Bone marrow (tissue), 2 donors: ENCODE measurements at places on chromosomes 11 and 22.
A peak's percentile ranks its signal among the peaks of the same experiment; 100 is the strongest.

DNA sequence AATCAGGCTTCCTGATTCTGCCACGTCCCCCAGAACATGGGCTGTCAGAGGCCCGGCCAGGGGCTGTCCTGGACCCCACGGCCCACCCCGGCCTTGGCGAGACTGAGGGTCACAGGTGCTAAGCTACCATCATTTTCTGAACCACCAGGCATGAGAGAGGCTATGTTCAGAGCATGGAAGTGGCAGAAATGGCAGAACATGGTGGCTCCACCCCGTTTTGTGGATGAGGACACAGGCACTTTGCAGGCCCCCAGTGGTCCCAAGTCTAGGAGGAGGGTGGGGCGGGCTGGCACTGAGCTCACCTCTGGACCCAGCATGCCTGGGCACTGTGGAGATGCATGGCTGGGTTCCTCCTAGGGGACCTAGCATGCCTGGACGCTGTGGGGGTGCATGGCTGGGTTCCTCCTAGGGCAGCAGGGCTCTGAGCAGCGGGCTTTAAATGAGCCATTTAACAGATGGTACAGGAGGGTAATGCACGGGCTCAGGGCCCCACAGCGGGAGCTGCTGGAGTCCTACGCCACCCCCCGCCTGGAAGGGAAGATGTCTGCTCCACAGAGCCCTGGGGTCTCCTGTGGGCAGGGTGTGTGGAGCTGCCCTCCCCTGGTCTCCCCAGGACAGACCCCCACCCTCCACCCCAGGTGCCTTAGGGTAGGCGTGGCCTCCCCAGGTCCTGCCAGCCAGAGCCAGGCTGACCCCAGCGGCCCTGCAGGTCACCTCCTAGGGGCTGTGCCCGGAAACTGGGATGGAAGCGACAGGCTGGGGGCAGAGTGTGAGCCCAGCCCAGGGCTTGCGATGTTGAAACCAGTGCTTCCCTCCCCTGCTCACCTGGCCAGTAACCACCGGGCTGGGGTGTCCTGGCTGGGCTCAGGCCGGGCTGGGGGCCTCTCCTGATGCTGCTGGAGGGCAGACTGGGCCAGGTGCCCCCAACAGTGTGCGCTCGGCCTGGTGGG is 6.1 kb upstream of the MUC5AC start:
- DNase-seq: no peak

GRCh38 chr11:11022125-11022730 is 164.4 kb upstream of the ZBED5 start:
- DNase-seq: peak; percentile 15

DNA sequence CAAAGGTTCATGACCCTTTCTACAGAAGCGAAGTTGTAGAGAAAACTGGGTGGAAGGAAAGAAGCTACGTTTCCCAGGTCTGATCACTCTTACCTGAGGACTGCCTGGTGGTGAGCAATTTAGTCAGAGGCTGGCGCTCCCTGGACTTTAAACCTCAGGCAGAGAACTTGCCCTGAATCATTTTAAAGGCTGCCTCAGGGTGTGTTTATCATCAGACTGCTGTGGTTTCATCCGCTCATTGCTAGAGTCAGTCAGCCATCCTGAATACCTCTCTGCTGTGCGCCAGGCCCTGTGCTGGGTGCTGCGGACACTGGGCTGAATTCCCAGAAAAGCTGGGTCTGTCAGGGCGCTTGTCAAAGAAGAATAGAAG is 2.7 kb downstream of the DTX4 start:
- no peak for DNase-seq

DNA sequence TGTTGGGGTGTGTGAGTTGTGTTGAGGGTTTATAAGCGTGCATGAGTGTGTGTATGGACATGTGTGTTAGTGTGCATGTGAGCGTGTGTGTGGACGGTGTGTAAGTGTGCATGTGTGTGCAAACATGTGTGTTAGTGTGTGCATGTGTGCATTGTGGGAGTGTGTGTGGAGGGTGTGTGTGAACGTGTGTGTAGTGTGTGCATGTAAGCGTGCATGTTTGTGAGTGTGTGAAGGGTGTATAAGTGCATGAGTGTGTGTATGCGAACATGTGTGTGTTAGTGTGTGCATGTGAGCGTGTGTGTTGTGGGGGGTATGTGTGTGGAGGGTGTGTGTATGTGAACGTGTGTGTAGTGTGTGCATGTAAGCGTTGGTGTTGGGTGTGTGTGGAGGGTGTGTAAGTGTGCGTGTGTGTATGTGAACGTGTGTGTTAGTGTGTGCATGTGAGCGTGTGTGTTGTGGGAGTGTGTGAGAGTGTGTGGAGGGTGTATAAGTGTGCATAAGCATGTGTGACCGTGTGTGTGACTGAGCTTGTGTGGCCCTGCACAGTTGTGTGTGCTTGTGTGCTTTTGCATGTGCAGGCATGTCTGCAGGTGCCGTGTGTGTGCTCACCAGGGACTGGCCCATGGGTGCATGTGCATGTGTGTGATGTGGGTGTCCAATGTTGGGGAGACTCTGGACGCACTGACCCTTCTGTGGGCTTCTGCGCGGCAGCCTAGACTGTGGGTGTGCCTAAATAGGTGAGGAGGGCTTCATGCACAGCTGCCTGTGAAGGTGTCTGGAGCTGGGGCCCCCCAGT is 866.2 kb downstream of the TBC1D22A start:
- DNase-seq: no peak

DNA sequence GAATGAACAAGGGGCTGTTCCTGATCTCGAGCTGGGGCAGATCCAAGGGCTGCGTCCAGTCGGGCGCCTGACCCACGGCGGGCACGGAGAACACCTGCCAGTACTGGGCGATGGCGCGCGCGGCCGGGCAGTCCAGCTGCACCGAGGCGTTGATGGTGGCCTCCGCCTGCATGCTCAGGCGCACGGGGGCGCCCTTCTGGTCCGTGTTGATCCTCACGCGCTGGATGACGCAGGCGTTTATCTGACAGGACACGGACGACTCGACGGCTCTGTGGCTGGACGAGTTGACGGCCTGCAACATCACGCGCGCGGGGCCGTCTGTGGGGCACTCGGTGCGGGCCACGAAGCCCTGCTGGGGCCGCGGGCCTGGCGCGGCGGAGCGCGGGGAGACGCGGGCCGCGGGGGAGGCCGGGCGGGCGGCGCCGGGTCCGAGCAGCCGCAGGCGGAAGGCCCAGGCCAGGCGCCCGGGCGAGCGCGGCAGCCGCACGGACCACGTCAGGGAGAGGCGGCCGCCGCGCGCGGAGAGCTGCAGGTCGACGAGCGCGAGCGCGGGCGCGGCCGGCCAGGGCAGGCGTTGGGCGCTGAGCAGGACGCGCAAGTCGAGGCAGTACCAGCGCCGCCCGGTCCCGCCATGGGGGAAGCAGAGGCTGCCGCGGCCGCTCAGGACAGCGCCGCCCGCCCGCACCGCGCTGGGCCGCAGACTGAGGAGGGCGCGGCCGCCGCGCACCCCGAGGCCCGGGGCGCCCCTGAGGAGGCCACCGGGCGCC is 511 bp downstream of the PKDREJ start:
- no peak for DNase-seq

GRCh38 chr11:67268081-67268961 is 2.0 kb downstream of the GRK2 start:
- DNase-seq: peak; percentile 95

DNA sequence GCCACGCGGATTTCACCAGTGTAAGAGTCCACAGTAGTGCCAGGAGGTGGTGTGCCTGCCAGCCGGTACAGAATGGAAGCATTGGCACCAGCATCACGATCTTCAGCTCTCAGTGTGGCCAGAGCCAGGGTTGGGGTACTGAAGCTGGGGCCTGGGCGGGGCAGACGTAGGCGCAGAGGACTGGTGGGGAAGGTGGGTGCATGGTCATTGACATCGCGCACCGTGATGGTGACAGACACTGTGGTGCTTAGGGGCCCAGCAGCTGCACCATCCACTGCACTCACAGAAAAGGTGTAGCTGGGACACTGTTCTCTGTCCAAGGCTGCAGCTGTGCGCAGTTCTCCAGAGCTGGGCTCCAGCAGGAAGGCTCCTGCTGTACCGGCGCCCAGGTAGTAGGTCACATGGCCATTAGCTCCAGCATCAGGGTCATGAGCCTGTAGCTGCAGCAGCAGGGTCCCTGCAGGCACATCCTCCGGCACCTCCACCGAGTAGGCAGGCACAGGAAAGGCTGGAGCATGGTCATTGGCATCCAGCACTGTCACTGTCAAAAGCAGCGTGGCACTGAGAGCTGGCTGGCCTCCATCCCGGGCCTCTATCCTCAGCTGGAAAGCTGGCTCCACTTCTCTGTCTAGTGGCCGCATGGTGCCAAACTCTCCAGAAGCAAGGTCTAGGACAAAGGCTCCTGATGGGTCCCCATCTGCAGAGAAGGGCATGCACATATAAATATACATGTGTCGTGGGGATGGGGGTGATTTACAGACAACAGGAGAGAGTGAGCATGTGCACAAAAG is 7.9 kb upstream of the TPP1 start:
- DNase-seq: no peak

DNA sequence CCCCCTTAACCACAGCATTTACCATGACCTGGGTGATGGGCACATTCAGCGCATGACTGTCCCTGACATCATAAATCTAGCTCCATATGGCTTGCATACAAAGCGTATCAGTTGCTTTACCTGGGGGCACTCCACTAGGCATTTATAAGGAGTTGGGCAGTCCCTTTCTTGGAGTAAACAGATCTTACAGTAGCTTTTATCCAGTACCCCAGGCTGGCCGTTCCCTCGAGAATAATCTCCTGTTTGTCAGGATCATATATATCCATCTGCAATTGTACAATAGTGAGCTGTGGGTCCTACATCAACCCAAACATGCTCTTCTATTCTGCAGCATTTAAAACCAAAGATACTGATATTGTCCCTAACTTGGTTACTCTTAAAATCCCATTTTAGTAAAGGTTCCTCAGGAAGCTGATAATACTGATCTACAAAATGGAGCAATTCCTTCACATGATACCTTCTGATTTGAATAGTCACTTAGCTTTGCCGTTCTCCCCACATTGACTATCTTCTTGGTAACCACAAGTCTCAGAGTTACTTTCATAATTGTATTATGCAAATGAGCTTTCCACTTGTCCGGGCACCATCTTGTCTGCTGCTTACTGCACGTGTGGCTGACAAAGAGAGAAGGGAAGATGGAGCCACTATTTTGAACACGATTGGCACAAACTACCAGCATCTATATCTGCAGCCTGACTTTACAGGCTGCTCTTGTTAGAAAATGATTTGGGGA is 205.0 kb downstream of the CWF19L2 start:
- no peak for DNase-seq
